ENCODE measurements at places on chromosomes 3 and 15. TPM values are rescaled to one million over a fixed set of nuclear protein-coding genes. Genes with fewer than 3 reads are reported as not detected.

DNA sequence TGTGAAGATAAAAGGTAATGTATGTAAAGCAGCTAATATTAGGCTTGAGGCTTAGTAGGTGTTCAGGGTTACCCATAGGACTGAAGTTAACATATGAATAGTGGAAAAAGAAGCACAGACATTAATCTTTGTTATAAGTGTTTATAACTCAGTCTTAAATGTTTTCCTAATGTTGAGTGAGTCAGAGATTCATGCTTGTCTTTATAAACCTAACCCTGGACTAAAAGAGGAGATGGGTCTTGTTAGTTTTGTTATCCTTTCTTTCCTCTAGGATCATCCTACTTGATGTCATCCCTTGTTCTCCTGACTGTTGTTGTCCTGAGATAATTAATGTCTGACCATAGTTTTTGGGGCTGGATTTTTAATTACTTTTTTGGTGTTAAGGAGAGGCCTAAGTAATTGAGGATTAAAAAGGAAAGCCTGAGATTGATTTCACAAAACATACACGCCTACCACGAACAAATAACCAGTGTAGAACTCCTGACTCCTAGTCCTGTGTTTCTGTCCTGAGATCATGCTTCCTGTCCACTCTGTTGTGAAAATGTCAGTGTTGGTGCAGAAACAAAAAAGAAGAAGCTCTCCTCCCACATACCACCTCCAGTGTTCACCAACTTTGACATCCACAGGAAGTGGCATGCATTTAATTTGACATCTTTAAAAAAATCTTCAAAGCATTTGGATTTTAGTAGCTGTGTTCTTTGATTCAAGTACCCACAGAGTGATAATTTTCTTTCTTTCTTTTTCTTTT, 8.4 kb downstream of the MITF start:
- no peaks in the 10 kb centered on the region for H3K27me3 ChIP-seq
- H3K36me3 ChIP-seq: no peaks in the 10 kb centered on the region
- H3K4me1 ChIP-seq: peaks cover 39% of the 10 kb centered on the region
- peak overlapping the region; percentile 77 for H3K27ac ChIP-seq
- DNase-seq: no peak

DNA sequence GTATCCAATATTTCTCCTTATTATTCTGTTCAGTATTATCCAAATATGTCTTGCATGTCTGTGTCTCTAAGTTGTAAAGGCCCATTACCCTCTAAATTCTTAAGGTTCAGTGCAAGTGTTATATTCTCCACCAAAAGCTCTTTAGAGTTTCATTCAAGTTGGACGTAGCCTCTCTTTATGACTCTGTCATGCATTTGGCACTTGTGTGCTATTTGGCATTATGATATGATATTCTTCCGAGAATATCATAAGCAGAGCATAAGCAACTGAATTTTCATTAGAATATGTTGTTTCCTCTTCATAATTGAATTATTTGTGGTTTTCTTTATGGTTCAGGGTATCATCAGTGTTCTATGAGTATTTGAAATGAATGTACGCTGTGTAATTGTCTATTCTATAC, 594.2 kb downstream of the NAALADL2 start:
- H3K36me3 ChIP-seq: no peaks in the 10 kb centered on the region
- no peaks in the 10 kb centered on the region for H3K4me1 ChIP-seq
- H3K4me3 ChIP-seq: no peak overlapping the region
- no peak overlapping the region for H3K27ac ChIP-seq
- no peaks in the 10 kb centered on the region for H3K27me3 ChIP-seq

DNA sequence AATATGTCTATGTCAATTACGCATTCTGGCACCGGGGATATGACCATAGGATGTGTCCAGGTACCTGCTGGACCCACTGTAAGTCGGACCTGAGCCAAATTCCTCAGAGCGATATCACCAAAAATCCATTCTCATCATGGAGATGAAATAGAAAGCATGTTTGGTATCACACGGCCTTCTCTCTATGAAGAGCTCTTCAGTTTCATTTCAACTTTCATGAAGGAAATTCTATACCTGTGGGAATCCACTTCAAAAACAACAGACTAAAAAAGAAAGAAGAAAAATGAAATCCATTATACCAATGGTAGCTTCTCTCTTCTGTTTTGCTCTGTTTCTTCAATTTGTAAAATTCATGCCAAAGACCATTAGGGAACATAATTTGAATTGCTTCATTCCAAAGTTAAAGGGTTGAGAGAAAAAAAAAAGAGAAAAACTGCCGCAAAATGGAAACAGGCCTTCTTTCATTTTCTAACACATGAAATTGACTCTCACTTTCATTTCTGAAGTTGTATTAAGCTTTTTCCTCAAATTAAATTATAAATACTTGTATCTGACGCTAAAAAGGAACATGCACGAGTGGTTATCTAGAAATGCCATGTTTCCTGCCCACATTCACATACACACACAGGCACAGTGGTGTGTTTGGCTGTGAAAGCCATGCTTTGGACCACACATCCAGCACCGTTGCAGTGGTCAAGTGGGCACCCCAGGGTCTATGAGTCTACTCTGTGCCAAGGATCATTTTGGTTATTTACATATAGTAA, 46.9 kb upstream of the DIPK2A start:
- H3K4me1 ChIP-seq: no peaks in the 10 kb centered on the region
- no peak for DNase-seq
- no peak overlapping the region for H3K27ac ChIP-seq
- H3K36me3 ChIP-seq: no peaks in the 10 kb centered on the region
- peaks cover 9% of the 10 kb centered on the region for H3K27me3 ChIP-seq

GRCh38 chr15:31179693-31180092, 78.2 kb upstream of the TRPM1 start:
- peaks cover 3% of the 10 kb centered on the region for H3K36me3 ChIP-seq
- no peaks in the 10 kb centered on the region for H3K4me1 ChIP-seq
- no peak overlapping the region for H3K27ac ChIP-seq

- peaks cover 24% of the 10 kb centered on the region for H3K4me1 ChIP-seq
- H3K36me3 ChIP-seq: no peaks in the 10 kb centered on the region
- peak within 1 kb of the TSS; percentile 87 for H3K4me3 ChIP-seq
- peak; percentile 86 for DNase-seq
- no peak within 1 kb of the TSS for H3K27ac ChIP-seq
- H3K27me3 ChIP-seq: peaks cover 72% of the 10 kb centered on the region
Observed at GRCh38 chr3:152834776-152835600, at the start of gene P2RY1. Gene P2RY1, plus strand, starts transcription at chr3:152835131. Its CDS starts 652 bp downstream, at chr3:152835783.

DNA sequence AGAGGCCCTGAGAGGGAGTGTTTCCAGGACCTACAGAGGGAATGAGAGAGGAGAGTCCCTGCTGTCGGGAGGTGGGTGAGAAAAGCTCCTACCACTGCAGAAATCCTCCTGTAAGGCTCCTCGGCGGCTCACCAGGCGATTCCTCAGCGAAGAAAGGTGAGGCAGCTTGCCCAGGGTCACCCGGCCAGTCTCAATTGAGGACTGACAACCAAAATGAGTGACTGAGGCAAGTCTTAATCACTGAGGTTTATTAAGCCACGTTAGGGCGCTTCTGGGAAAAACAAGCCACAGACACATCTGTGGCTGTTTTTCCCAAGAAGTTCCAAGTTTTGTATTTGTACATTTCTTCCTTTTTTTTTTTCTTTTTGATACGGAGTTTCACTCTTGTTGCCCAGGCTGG, 48.5 kb downstream of the ZDHHC19 start:
- no peak for DNase-seq
- no peak overlapping the region for H3K27ac ChIP-seq
- H3K27me3 ChIP-seq: peaks cover under 1% of the 10 kb centered on the region
- no peak overlapping the region for H3K4me3 ChIP-seq

DNA sequence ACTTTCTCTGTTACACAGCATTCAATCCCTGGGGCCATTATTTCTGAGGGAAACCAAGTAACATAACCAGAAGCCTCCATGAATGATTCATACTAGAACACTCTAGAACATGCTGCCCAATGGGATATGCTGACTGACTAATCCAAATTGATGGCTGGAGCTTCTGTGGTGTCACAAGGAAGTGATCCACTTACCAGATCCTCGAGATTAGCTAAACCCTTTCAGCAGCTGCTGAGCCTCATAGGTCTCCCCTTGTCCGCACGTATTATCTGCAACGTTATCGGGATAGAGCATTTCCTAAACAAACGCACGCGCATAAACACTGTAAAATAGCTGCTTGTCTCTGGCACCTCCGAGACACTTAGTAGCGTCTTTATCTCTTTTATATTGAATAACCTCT, 61.2 kb upstream of the PROK2 start:
- no peak overlapping the region for H3K27ac ChIP-seq
- no peaks in the 10 kb centered on the region for H3K36me3 ChIP-seq
- DNase-seq: no peak
- peaks cover 69% of the 10 kb centered on the region for H3K27me3 ChIP-seq
- no peak overlapping the region for H3K4me3 ChIP-seq

- H3K27ac ChIP-seq: no peak overlapping the region
- H3K36me3 ChIP-seq: peaks cover 4% of the 10 kb centered on the region
- H3K27me3 ChIP-seq: no peaks in the 10 kb centered on the region
- no peak for DNase-seq
- H3K4me1 ChIP-seq: peaks cover 7% of the 10 kb centered on the region
Observed at GRCh38 chr3:115141033-115141757, 5.9 kb downstream of the ZBTB20 start.

DNA sequence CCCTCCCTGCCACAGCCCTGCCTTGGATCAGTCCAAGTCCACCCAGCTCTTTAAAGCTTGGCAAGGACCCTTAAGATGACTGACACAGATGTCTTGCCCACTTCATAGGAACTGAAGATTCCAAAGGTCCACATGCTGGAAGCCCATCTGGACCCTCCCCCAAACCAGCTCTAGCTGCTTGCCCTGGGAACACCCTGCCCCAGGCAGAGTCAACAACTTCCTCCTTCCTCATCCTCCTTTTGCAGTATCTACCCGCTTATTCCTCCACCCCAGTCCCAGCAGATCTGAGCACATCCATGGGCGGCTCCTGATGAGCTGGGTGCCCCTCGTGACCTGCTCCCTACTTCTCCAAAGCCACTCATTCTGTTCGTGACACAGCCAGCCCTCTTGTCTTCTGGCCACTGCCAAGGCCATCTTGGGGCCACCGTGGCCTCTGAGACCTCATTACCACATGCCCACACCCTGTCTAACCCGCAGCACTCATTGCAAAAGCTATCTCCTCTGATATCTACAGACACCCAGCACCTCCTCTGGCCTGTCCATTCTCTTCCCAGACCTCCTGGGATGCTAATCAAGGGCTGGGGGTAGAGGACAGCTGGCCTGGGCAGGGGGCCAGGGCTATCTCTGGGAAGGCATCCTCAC, 2.0 kb upstream of the PFKFB4 start:
- no peak for DNase-seq
- H3K27ac ChIP-seq: peak overlapping the region; percentile 39
- H3K4me1 ChIP-seq: peaks cover 63% of the 10 kb centered on the region

DNA sequence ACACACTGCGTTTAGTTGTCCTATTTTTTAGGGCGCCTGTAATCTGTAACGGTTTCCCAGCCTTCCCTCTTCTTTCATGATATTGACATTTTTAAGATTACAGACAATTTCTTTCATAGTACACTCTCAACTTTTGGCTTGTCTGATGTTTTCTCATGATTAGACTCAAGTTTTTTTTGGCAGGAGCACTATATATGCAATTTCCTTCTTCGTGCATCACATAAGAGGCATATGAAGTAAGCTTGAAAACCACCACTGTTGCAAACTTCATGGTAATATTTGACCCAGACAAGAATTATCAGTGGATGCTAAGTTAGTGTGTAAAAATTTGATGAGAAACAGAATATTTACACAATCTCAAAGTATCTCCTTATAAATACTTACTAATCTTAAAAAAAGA, 119.2 kb upstream of the CMC1 start:
- H3K4me3 ChIP-seq: no peak overlapping the region
- no peak overlapping the region for H3K27ac ChIP-seq
- H3K36me3 ChIP-seq: no peaks in the 10 kb centered on the region
- H3K27me3 ChIP-seq: peaks cover 15% of the 10 kb centered on the region
- no peaks in the 10 kb centered on the region for H3K4me1 ChIP-seq

DNA sequence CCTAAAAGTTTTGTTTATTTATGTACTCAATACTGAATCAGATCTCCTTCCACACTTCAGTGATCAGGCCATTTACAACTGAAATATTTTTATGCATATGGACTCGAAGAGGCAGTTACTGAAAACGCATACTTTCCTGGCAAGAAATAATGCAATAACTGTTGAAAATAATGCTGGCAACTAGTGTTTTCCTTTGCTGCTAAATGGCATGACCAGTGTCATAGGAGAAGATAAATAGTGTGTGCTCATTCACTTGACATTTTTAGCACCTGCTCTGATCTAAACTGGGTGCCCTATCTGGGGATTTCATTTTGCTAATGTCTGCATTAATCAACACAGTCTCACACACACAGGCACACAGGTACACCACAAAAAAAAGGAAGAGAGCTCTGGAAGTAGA, 695.2 kb downstream of the TUSC7 start:
- no peak for DNase-seq
- H3K4me3 ChIP-seq: no peak overlapping the region
- no peaks in the 10 kb centered on the region for H3K36me3 ChIP-seq
- H3K27me3 ChIP-seq: peaks cover 4% of the 10 kb centered on the region

DNA sequence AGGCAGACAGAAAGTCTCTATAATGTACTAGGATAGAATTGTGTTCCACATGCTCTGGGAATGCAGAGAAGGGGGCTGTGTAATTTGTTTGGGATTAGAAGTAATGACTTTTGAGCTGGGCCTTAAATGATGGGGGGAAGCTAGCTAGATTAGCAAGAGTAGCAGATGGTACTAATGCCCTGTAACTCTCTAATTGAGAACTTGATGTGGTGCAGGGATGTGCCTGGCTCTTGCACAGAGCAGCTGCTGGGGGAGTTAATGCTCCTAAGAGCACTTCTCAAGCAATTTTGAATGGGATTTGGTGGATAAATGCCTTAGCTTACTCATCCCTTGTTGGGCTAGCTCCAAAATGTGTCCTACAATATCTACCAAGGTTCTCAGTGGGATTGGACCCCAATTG, 12.4 kb upstream of the SYN2 start:
- no peak overlapping the region for H3K27ac ChIP-seq
- H3K27me3 ChIP-seq: peaks cover 15% of the 10 kb centered on the region
- no peak overlapping the region for H3K4me3 ChIP-seq
- H3K4me1 ChIP-seq: no peaks in the 10 kb centered on the region
- DNase-seq: no peak
- no peaks in the 10 kb centered on the region for H3K36me3 ChIP-seq

- peak overlapping the region; percentile 47 for H3K27ac ChIP-seq
- H3K4me1 ChIP-seq: peaks cover 35% of the 10 kb centered on the region
- peak overlapping the region; percentile 74 for H3K4me3 ChIP-seq
- peaks cover 3% of the 10 kb centered on the region for H3K36me3 ChIP-seq
- peaks cover 17% of the 10 kb centered on the region for H3K27me3 ChIP-seq
Observed at GRCh38 chr15:60591496-60592370, 112.8 kb upstream of the ICE2 start.

DNA sequence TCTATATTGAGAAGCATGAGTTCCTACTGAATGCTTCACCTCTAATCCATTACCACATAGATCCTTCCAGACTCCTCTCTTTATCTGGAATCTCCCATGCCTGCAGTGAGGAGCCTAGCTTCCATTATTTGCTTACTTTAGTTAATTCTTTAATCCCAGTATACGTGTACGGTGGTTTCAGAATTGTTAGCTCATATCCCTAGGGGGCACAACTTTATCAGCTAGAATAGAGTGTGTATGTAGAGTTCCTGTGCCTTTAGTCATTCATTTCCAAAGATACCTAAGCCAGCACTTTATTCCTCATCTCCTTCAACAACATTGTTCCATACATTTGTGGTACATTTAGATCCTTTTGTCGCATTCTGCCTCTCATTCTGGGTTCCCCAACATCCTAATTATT, 226.0 kb downstream of the TJP1 start:
- no peak for DNase-seq
- no peak overlapping the region for H3K4me3 ChIP-seq
- H3K36me3 ChIP-seq: no peaks in the 10 kb centered on the region
- H3K4me1 ChIP-seq: no peaks in the 10 kb centered on the region
- no peak overlapping the region for H3K27ac ChIP-seq
- peaks cover 12% of the 10 kb centered on the region for H3K27me3 ChIP-seq

GLDN gene
- total RNA-seq: not detected

PTH1R gene
- total RNA-seq: 12.9 TPM

XIRP1 gene
- not detected for total RNA-seq

ETV5 gene
- total RNA-seq: 58.4 TPM

CAMK2N2 gene
- total RNA-seq: 1.8 TPM

CIP2A gene
- 9.0 TPM for total RNA-seq

P2RY13 gene
- total RNA-seq: not detected
